SK-N-SH treated with all-trans-retinoic acid at 6 μM for 48 hours (cell line): ENCODE measurements at places on chromosomes 12 and 14.

- no peak for ATAC-seq
Observed at GRCh38 chr14:99467336-99468078, 13.2 kb downstream of the SETD3 start.

DNA sequence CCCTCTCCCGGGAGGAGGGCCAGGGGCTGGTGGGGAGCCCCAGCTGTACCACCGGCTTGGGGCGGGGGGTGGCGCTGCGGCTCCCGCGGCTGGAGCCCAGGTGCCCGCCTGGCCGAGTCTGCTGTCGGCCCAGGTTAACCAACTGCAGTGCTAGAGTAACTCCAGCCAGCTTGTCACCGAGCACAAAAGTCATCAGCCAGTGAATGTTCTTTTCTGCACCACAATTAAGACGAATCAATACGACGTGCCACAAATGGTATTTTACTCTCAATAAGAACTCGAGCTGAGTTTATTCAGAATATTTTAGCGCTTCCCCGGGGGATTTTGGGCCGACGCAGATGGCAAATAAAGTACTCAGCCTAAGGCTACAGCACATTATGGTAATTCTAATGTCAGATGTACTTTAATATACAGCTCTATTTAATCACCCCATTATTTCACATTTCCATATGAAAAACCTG is 83.2 kb downstream of the BCL11B start:
- no peak; the same call in 2 of the 3 replicates for ATAC-seq

DNA sequence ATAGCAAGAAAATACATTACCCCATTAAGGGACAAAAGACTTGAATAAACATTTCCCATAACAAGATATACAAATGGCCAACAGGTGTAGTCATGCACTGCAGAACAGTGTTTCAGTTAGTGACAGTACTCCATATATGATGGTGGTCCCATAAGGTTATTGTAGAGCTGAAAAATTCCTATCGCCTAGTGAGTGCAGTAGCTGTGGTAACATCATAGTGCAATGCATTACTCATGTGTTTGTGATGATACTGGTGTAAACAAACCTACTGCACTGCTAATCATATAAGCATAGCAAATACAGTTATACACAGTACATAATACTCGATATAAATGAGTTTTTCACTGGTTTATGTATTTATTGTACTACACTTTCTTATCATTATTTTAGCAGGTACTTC is 168.7 kb downstream of the C12orf75 start:
- no peak for ATAC-seq

DNA sequence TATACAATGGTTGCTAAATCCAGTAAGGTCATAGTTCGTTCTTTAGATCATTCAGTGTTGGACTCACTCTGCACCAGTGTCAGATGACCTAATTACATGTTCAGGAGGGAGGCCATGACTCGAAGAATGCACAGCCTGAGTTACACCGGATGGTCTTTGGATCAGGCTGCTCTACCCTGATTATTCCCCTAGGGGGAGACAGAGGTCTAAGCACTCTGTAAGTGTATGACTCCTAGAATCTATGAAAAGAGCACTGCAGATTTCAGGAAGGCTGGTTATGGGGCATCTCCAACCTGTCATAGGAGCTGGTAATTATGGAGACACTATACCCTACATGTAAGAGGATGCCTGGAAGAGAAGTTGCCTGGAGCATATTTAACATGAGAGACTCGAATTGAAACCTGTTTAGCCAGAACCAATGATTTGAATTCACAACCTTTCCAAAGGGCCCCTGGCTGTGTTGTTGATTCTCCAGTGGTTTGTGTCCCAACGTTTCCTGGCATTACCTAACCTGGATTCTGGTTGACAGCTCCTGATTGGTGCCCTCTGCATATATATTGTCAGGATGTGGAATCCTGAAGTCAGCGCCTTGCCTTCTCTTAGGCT is at the start of gene MUCL1:
Gene MUCL1 (plus strand): TSS at position 584 of the 606 bp plus-strand sequence. CDS start 67 bp downstream, outside the sequence.
- ATAC-seq = peak; percentile 96
